Nephron progenitor cell (in vitro differentiated cells): ENCODE measurements at places on chromosomes 5 and 9.

DNA sequence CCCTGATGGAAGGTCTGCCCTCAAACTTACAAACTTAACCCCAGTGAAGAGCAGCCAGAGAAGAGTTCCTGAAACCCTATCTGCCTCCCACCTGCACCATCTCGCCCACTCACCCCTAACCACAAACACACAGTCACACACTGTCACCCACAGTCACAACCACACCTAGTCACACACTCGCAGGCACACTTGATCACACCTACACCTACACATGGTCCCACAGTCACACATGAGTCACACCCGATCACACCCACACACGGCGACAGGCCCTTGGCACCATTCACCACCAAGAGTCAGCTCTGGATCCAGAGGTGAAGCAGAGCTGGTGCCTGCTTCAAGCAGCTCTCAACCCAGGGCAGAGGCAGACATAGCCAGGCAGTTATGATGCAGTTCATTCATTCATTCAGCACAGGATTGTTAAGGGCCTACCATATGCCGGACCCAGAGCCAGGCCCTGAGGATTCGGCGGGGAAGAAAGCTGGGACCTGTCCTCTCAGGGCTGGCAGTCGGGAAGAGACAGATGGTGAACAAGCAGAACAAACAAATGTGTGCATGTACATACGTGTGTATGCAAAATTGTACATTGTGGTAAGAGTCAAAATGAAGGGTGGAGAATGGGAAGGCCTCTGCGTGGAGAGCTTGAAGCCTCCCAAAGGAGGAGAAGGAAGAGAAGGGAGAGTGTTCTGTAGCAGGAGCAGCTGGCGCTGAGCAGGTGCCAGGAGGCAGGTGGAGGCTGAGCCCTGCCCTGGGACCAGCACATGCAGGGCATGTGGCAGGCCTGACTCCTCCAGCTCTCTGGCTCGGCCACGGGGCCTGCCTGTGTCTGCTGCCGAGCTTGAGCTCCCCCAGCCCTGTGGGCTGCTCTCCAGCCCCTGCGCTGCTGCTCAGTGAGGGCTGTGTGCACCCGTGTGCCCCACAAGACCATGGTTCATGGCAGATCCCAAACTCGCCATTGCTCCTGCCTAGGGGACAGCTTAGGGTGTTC, 6.4 kb downstream of the TSPAN17 start:
- H3K4me3 ChIP-seq: no peak overlapping the region
- no peak overlapping the region for H3K27ac ChIP-seq
- peaks cover 8% of the 10 kb centered on the region for H3K27me3 ChIP-seq

GRCh38 chr5:7040111-7040510, 326.9 kb downstream of the TENT4A start:
- DNase-seq: no peak
- H3K4me3 ChIP-seq: no peak overlapping the region
- H3K27me3 ChIP-seq: peaks cover 23% of the 10 kb centered on the region
- no peaks in the 10 kb centered on the region for H3K36me3 ChIP-seq
- H3K27ac ChIP-seq: no peak overlapping the region
- no peaks in the 10 kb centered on the region for H3K4me1 ChIP-seq

DNA sequence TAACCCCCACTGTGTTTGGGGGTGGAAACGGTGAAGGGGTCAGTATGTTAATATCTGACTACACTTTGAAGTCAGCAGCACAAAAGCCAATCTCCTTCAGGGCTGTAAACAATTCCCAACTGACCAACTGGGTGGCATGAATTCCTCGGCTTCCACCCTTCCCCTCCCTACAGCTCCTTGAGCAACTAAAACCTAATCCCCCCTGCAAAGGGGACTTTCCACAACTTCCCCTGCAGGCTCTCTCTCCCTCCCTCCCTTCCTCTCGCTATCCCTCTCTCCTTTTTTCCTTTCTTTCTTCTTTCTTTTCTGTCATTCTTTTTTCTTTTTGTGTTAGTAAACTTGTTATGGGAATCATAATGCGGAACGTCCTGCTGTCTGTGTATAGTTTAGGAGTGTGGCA, 65.1 kb upstream of the PTCH1 start:
- H3K27ac ChIP-seq: no peak overlapping the region
- H3K27me3 ChIP-seq: peaks cover 34% of the 10 kb centered on the region
- peaks cover 52% of the 10 kb centered on the region for H3K4me1 ChIP-seq

- no peak for DNase-seq
- H3K36me3 ChIP-seq: no peaks in the 10 kb centered on the region
- peaks cover 66% of the 10 kb centered on the region for H3K27me3 ChIP-seq
- no peak overlapping the region for H3K27ac ChIP-seq
- H3K4me3 ChIP-seq: no peak overlapping the region
Measured at GRCh38 chr9:132125361-132125760, 36.5 kb upstream of the NTNG2 start.

DNA sequence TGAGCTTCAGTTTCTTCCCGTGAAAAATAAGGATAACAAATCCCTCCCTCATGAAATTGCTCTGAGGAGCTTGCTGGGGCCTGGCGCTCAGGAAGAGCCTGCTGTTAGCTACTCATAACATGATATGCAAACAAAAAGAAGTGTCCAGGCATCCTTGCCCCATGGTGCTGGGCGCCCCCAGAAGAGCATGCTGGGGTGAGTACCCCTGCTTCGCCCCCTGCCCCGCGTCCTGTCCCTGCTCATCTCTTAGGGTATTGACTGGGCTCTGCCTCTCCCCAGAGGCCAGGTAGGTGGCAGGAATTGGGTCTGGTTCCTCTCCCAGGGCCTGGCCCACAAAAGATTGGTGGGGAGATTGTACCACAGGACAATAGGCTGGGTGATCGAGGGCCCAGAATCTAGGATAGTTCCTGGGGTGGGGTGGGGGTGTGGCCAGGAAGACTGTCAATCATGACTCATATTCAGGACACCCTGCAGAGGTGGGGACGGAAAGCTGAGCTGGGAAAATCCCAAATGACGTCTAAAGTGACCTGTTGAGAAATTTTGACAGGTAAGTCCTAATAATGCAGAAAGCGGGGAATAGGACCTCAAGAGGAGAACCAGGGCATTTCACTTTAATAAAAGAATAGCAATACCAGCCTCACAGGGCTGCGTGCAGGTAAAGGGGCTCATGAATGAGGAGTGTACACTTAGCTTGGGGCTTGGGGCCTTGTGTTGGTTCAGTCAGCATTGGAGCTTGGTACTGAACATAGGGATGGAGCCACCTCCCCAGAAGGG, 8.9 kb downstream of the PITX1 start:
- peaks cover 94% of the 10 kb centered on the region for H3K27me3 ChIP-seq
- DNase-seq: no peak
- no peak overlapping the region for H3K27ac ChIP-seq
- no peak overlapping the region for H3K4me3 ChIP-seq
- H3K36me3 ChIP-seq: no peaks in the 10 kb centered on the region
- H3K4me1 ChIP-seq: peaks cover 38% of the 10 kb centered on the region

- H3K27me3 ChIP-seq: peaks cover 5% of the 10 kb centered on the region
- no peaks in the 10 kb centered on the region for H3K36me3 ChIP-seq
Measured at GRCh38 chr5:69502767-69503488, 10.3 kb downstream of the OCLN start.

GRCh38 chr9:106745457-106745856, 117.5 kb upstream of the ZNF462 start:
- H3K4me1 ChIP-seq: no peaks in the 10 kb centered on the region
- H3K36me3 ChIP-seq: no peaks in the 10 kb centered on the region
- no peak overlapping the region for H3K4me3 ChIP-seq
- no peak for DNase-seq

- H3K27ac ChIP-seq: no peak overlapping the region
- H3K27me3 ChIP-seq: no peaks in the 10 kb centered on the region
- H3K4me1 ChIP-seq: no peaks in the 10 kb centered on the region
- no peaks in the 10 kb centered on the region for H3K36me3 ChIP-seq
- DNase-seq: no peak
- no peak overlapping the region for H3K4me3 ChIP-seq
Measured at GRCh38 chr5:56029457-56029856, 34.7 kb upstream of the IL6ST start.

DNA sequence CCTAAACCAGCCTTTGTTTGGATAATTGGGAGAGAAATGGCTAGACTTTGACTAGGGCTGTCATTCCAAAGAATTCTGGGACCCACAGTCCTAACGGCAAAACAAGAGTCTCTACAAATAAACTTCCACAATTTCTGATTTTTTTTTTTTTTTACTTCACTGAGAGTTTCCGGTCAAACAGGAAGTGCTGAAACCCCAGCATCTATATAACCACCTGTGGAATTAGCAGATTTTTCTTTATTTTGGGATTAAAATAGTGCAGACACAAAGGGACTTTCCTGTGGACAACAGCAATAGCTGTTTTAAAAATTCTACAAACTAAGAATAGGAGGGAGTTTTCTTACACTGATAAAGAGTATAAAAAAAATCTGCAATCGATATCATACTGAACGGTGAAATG, 157.4 kb downstream of the ARSB start:
- no peaks in the 10 kb centered on the region for H3K27me3 ChIP-seq
- no peak overlapping the region for H3K4me3 ChIP-seq
- peaks cover 12% of the 10 kb centered on the region for H3K36me3 ChIP-seq
- DNase-seq: no peak

DNA sequence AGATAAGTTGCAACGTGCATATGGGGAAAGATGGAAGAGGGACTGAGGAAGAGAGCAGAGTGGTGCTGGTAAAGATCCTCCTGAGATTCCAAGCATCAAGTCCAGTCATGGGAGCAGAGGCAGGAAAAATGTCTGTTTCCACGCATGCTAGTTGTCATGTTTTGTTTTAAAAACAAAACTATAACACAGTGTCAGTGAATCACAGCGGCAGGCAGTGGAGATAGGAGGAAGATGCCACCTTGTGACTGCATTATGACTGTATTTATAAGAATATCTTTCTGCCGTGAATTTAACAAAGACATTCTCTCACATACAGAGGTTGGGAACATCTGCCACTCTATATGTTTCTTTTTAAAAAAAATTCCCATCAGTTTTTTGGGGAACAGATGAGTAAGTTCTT, 3.7 kb upstream of the SVEP1 start:
- H3K27ac ChIP-seq: no peak overlapping the region
- no peak for DNase-seq
- H3K4me1 ChIP-seq: peaks cover 17% of the 10 kb centered on the region
- H3K36me3 ChIP-seq: no peaks in the 10 kb centered on the region
- H3K27me3 ChIP-seq: peaks cover 56% of the 10 kb centered on the region
- no peak overlapping the region for H3K4me3 ChIP-seq

DNA sequence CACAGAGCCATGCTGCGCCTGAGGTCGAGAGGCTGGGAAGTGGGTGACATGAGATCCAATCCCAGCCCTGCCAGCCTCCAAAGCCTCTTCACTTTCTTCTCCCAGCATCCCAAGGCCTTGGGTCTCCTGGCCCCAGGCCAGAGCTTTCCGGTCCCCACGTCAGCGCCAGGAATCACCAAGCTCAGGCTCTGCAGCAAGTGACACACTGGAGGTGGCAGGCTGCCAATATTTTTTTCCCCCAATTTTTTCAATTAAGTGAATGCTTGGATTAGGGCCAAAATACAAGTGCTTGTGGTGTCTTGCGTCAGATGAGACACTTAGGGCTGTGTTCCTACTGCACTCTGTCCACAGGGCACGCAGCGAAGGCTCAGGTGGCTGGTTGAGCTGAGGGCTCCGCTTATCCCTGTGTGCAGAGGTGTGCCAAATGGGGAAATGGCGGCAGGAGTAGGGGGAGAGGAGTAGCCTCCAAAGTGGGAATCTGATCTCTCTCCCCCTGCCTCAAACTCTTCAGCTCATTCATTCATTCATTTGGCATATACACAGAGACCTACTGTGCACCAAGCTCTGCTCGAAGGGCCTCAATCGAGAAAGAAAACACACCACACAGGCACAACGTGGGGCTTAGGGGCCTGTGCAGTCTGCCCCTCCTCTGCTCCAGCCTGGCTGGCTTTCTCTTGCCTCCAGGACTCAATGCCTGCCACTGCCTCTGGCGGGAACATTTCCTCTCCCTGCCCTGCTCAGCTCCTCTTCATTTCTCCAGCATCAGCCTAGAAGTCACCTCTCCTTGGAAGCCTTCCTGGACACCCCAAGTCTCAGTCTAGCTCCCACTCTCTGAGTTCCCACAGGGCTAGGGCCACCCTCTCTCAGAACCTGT, 16.6 kb downstream of the SH3PXD2B start:
- H3K27me3 ChIP-seq: peaks cover 2% of the 10 kb centered on the region
- DNase-seq: no peak
- no peak overlapping the region for H3K4me3 ChIP-seq

- DNase-seq: no peak
- H3K27me3 ChIP-seq: peaks cover 9% of the 10 kb centered on the region
- no peaks in the 10 kb centered on the region for H3K36me3 ChIP-seq
- no peaks in the 10 kb centered on the region for H3K4me1 ChIP-seq
- no peak overlapping the region for H3K4me3 ChIP-seq
- H3K27ac ChIP-seq: no peak overlapping the region
Measured at GRCh38 chr5:127343866-127344265, 53.3 kb downstream of the MEGF10 start.

DNA sequence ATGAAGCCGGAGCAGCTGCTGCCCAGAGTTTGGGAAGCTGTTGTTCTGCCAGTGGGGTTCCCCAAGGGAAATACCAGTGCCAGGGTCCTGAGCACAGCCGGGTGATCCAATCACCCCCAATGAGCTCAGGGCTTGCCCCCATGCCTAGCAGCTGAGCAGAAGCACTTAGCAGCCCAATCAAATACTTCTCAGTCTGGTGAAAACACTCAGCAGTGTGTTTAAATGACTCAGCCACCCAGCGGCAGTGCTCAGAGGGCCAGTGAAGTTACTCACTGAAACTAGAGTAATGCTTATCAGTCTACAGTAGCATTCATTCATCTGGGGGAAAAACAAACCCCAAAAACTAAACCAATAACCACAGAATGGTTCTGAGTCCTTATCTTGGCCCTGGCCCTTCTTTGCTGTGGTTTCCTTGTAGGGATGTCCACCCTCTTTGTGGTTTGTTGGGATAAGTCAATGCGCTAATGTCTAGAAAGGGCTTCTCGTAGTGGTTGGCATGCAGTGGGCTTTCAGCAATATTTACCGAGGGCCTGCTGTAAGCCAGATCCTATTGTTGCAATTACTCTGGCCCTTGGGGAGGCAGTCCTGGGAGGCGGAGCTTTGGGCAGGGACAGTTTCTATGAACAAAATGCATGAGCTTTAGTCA, 43.1 kb downstream of the LHX2 start:
- DNase-seq: no peak
- H3K4me3 ChIP-seq: no peak overlapping the region
- no peak overlapping the region for H3K27ac ChIP-seq
- H3K4me1 ChIP-seq: no peaks in the 10 kb centered on the region

DNA sequence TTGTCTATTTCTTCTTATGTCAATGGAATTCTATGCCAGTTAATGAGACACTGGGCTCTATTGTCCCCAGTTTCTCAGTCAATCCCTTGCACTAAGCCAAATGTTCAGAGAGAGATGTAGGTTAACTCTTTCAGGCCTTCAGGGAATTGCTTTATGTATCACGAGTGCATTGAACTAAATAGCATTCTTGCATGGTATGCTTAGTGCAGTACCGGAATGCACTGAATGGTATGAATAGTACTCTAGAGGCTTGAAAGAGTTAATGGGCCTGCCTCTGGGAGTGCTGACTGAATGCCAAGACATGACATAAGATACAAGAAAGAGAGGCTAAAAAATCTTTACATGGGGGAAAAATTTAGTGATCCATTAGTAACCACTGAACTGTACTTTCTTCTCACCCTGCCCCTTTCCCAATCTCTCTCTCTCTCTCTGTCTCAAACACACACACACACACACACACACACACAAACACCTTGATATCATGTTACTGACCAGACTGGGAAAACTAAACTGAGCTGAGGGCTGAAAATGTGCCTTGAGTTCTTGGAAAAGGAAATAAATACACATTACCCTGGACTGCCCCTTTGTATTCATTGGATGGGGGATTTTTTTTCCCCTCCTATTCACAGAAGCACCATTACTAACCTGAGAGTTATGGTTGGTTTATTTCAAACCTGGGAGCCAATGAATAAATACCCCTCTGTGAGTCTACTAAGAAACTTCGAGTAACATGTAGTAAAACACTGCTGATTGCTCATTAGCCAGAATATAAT, 35.4 kb upstream of the TMC1 start:
- H3K4me3 ChIP-seq: no peak overlapping the region
- no peak for DNase-seq
- H3K36me3 ChIP-seq: no peaks in the 10 kb centered on the region
- H3K4me1 ChIP-seq: peaks cover 5% of the 10 kb centered on the region
